ENCODE measurements at places on chromosomes 5 and 9.

GRCh38 chr9:81604306-81605169, 84.8 kb downstream of the TLE1 start:
- DNase-seq: no peak

DNA sequence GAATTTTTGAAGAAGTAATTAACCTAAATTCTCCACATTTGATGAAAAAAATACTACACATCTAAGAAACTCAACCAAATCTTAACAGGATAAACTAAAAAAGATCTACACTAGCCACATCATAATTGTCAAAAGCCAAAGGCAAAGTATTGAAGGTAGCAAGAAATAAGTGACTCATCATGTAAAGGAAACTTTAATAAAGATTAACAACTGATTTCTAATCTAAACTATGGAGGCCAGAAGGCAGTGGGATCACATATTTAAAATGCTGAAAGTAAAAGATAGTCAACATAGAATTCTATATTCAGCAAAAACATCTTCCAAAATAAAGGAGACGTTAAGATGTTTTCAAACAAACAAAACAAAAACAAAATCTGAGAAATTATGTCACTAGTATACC, 2002.9 kb downstream of the MAT2B start:
- DNase-seq: no peak

- DNase-seq: peak; percentile 52
Observed at GRCh38 chr9:113274474-113275156, 757 bp downstream of the CDC26 start.

GRCh38 chr9:2050236-2050635, 35.1 kb downstream of the SMARCA2 start:
- DNase-seq: no peak

DNA sequence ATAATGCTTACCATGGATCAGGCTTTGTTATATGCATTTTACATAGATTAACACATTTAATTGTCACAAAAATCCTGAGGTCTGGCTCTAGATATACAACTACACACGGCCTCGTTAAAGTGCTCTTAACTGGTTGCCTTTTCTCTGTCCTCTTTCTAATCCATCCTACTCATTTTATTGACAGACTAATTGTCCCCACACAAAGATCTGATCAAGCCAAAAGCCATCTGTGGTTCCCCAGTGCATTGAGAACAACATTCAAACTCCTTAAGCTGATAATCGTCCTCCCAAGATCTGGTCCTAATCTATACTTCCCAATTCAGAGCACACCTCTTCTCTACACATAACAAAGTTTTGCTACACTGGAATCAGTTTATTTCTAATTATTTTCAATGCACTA, 23.9 kb upstream of the PPP2R2B start:
- no peak for DNase-seq

DNA sequence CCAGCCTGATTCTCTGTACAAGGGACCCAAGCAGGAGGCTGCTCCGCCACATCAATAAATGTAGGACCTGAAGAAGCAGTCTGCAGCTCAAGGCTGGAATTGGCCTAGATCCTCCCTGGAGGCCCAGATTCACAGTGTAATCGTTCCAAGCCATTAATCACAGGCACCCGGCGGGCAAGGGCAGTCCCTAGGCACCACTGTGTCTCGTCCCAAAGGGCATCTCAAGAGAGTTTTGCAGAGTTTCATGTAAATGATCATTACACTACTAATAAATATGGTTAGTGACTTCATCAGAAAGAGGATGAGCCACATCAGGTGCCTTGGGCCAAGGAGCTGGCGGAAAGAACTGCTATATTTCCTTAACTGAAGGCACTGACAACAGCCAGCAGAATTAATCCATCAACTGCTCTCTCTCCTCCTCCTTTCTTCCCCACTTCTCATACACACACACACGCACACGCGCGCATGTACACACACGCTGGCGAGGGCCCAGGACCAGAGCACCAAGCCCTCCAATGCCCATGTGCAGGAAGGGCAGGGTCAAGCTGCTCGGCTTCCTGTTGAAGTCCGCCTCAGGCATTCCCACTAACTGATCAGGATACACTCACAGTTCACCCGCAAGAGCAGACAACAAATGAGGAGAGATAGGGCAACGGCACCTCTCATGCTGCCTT, 33.9 kb downstream of the GNAQ start:
- DNase-seq: no peak

GRCh38 chr9:115015018-115015635, 84.7 kb upstream of the TNFSF8 start:
- peak; percentile 51 for DNase-seq

- DNase-seq: peak; percentile 56
Observed at GRCh38 chr9:129473523-129474244, 147.2 kb downstream of the C9orf50 start.

DNA sequence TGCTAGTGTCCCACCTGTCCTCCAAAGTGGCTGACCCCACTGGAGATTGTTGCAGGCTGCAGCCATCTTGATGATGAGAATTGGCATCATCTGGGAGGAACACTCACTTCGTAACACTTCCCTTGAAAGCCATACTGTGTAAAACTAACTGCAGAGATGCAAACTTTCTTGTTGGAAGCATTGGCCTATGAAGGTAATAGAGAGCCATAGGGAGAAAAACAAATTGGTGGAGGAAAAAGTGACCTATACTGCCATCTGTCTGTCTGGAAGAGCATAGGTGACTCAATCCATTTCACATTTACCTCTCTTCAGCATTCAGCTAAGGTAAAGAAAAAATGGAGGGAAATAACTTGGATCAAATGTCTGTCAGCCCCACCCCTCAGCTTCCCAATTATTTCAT, 473.4 kb downstream of the NTRK2 start:
- DNase-seq: no peak

- DNase-seq: no peak
Observed at GRCh38 chr5:74173241-74173640, 467.3 kb downstream of the ENC1 start.

GRCh38 chr5:82644229-82644628, 366.1 kb upstream of the RPS23 start:
- DNase-seq: no peak

GRCh38 chr5:16740811-16741392, 124.1 kb upstream of the RETREG1 start:
- DNase-seq: peak; percentile 30

GRCh38 chr9:892123-892522, 50.6 kb downstream of the DMRT1 start:
- DNase-seq: no peak

DNA sequence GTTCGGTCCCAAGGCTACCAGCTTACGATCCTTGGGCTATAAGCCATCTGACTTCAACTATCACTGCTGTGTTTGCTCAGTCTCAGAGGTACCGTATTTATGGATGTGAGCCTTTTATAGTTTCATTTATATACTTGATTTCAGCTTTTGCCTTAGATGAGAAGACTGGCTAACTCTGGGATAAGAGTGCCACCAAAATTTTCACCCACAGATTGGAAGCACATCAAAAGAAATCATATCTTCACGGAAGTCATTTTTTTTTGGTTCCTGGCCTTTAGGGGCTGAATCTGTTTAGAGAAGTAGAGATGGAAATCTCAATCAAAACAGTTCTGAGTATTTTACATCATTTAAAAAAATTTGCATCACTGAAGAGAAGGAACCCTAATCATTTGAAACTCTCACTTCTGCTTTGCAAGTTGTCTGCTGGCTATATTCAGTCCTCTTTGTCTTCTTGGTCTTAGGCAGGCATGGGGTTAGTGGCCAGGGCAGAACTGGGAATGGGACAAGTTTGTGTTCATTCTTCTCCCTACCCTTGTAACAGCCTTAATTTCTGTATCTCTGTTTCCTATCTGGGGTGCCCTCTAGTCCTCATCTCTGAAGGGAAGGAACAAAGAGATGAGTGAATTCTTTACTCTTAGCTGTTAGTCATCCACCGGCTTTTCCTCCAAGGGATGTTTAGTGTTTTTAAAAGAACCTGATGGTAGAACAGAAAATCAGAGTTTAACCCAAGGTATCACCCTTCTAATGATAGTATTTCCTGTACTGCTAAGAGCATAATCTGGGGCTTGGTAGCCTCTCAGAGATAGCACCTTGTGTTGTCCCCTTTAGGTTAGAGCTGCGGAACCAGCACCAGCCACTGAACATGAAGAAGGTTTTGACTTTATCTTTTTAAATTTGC, 14.1 kb upstream of the TNFAIP8 start:
- no peak for DNase-seq

GRCh38 chr9:68775003-68775730, 70.1 kb downstream of the PIP5K1B start:
- DNase-seq: peak; percentile 65

DNA sequence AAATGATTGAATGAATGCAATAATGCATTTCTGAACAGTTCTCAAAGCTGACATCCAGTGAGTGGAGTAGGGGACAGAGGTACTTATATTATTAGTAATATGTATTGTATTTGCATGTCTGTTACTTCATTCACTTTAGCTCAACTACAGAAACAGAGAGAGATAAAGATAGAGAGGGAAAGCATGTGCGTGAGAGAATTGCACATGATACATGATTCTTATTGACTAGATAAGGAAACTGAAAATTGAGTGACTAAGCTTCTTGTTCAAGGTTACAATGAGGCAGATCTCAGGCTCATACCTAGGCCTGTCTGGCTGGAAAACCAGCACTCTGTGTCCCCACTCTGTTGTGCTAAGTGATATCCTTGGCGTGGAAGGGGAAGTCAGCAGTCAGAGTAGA, 337.7 kb upstream of the KLF4 start:
- DNase-seq: no peak

DNA sequence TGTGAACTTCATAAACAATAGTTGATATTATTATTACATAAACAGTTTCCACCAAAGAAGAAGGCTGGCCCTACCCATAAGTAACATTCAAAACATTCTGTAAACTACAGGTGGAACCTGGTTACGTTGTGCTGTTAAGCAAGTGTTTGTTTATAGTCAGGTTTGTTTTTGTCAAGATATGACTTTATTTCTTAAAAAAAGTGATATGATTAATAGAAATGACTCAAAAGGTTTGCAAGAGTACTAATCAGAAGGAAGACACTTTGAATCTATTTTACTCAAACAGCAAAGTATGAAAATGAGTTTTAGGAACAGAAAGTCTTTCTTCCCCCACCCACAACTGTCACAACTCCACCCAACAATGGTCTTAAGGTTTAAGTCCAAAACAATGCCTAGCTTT, 220.8 kb downstream of the PLK2 start:
- no peak for DNase-seq

- DNase-seq: no peak
Observed at GRCh38 chr9:34227445-34227844, 48.6 kb downstream of the UBAP1 start.

DNA sequence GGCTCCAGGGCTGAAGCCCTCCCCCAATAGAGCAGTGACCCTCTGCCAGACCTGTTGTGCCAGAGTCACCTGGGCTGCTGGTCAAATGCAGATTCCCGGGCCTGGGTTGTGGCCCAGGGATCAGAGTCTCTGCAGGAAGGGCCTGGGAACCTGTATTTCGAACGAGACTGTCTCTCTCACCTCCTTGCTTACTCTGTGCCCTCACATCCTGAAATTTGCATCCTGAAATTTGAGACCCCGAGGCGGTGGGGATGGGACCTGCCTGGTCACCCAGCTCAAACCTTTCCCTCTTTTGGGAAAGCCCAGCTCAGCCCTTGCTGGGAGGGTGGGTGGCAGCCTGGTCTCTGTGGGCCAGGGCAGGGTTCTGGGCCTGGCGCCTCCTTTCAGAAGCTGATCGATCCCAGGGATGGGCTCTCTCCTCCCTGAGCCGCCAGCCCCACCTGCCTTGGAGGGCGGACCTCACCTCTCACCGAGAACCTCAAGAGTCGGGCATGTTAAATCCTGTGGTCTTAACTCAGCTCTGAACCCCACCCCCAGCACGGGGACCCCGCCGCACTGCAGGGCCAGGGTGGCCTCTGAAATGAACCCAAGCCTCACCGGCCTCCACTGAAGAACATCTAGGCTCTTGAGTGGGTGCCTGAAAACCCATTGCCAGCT, 44.0 kb upstream of the IER5L start:
- no peak for DNase-seq

DNA sequence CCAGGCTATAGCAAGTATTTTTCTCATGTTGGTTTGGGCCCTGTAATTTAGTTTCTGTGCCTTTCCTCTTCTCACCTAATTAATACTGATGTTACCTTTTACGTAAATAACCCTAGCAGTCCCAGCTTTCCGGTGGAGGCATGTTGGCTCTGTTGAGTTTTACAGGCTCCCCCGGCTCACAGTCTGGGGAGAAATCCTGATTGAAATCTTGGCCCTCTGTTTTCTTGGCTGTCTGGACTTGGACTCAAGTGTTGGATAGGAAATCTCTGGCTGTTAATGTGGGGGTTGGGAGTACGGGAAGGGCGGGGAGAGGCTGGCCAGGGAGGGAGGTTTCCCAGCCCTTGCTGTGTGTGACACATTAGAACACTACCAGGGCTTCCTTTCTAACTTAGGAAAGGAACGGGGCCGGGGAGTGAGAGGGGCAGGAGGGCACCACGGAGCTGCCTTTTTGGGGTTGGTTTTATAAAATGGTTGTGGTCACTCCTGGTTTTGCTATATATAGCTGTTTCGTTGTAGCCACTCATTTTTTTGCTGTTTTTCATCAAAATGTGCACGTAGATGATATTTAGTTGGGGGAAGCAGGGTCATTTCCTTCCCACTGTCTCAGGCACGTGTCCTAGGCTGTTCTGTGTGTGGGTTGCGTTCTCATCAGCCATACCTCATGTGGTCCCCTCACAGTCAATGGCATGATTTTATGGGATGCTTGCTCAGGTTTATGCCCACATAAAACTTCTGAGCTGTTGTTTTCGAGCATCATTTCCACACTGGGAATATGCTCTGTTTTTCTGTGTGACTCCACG, 11.0 kb downstream of the TRIO start:
- DNase-seq: peak; percentile 61

DNA sequence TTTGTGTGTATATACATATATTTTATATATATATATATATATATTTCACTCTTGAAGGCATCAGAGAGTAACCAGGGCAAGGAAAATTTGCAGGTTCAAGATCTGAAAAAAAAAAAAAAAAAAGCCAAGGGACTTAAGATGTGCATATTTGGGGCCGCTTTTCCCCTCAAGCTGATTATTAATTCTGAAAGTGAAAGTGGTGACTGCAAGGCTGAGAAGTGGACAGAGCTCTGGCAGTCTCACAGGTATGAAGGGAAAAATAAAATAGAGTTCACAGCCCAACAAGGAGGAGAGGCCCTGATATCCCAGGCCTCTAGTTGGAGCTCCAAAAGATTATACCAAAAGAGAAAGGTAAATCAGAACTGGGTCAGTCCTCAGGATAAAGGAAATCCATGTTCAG, 234.4 kb upstream of the GAS1 start:
- DNase-seq: no peak

- no peak for DNase-seq
Observed at GRCh38 chr5:158212917-158213316, 354.0 kb upstream of the CLINT1 start.

DNA sequence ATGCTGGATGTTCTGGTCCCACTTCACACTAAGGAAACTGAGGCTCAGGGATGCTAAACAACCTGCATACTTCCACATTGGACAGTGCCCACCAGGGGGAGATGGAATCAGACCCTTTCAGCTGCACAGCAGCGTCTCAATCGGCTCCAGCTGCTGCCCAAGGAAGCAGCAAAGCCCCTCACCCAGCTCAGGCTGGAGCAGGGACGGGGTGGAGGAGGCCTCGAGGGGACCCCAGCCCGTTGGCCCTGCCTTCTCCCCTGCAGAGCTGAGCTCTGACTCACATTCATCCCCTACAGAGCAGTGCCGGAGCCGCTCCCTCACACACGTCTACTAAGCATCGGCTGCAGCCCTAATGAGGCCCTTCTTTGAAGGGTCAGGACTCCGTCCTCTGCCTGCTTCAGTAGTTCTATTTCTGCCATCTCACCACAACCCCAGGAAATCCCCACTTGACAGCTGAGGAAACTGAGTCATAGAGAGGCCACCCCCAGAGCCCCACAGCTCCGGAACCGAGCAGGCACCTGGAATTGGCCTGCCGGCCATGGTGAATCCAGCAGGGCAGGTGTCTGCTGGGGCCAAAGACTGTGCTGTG, 21.5 kb upstream of the SUSD3 start:
- DNase-seq: no peak

GRCh38 chr9:134010310-134011173, 14.7 kb upstream of the BRD3OS start:
- DNase-seq: no peak
